ENCODE measurements at places on chromosomes 12 and 14.

DNA sequence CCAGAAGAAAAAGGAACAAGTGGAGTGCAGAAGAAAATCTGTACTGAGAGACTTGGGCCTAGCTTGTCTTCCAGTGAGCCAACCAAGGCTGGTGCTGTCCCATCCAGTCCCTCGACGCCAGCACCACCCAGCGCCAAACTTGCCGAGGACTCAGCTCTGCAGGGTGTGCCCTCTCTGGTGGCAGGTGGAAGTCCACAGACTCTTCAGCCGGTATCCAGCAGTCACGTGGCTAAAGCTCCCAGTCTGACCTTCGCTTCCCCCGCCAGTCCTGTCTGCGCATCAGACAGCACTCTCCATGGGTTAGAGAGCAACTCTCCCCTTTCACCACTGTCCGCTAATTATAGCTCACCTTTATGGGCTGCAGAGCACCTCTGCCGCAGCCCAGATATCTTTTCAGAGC, 15.6 kb downstream of the CIPC start:
- no peak overlapping the region for H3K27ac ChIP-seq
- H3K36me3 ChIP-seq, result peaks cover 27% of the 10 kb centered on the region
- no peak for DNase-seq
- H3K27me3 ChIP-seq, result no peaks in the 10 kb centered on the region
- no peaks in the 10 kb centered on the region for H3K4me1 ChIP-seq
- no peak overlapping the region for H3K4me3 ChIP-seq

DNA sequence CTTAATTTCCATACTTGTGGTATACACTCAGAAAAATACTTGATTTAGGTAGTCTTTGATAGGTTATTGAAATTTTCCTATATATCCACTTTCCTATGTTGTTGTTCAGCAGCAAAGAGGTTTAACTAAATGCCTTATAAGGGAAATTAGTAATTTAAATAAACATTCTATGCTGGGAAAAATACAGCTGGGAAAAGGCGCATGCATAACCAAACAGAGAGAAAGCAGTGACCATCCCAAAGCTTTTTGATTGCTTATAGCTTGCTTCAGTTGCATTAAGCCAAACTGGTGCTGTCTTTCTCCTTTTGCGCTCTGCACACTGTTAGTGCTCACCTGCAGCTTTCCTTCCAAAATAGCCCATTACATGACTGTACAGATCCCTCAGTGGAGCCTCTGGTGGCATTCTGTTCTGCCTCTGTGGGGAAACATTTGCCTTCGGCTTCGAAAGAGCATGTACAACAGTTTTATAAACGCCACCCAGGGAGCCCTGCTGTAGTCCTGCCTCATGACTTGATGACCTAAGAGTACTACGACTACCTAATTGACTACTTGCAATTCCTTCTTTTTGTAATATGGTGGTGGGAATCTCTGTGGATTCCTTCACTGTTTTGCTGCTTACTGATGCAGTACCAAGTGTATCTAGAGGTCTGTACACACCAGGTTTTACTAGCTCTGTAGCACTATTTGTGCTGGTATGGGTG, 120.8 kb downstream of the RALGAPA1 start:
- no peak overlapping the region for H3K27ac ChIP-seq
- H3K4me3 ChIP-seq, result no peak overlapping the region
- peaks cover 12% of the 10 kb centered on the region for H3K36me3 ChIP-seq

GRCh38 chr12:121520586-121521086, 60.2 kb downstream of the KDM2B start:
- no peak overlapping the region for H3K27ac ChIP-seq
- no peak overlapping the region for H3K4me3 ChIP-seq
- no peaks in the 10 kb centered on the region for H3K27me3 ChIP-seq
- H3K36me3 ChIP-seq, result peaks cover 24% of the 10 kb centered on the region

DNA sequence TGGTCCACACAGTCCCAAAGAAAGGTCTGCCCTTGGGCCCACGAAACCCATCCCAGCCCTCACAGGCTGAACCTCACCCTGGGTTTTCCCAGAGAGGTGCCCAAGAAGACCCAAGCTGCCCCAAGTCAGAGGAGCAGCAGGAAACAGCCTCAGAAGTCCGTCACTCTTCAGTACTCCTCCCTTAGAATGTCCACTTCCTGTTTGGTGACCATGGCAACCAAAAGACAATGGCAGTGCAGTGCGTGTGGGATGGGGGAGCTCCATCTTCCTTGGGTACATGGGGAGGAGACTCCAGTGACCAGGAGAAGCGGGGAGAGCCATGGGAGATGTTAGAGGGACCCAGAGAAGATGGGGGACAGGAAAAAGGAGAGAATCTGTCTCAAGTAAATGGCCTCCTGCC, 11.3 kb downstream of the SELPLG start:
- no peaks in the 10 kb centered on the region for H3K27me3 ChIP-seq
- peak overlapping the region; percentile 64 for H3K27ac ChIP-seq
- H3K4me3 ChIP-seq, result no peak overlapping the region
- no peak for DNase-seq

GRCh38 chr12:29425722-29426121, 44.8 kb upstream of the ERGIC2 start:
- no peaks in the 10 kb centered on the region for H3K4me1 ChIP-seq
- no peaks in the 10 kb centered on the region for H3K27me3 ChIP-seq
- DNase-seq, result no peak
- no peaks in the 10 kb centered on the region for H3K36me3 ChIP-seq
- no peak overlapping the region for H3K27ac ChIP-seq
- no peak overlapping the region for H3K4me3 ChIP-seq

- H3K27me3 ChIP-seq, result no peaks in the 10 kb centered on the region
- no peak overlapping the region for H3K27ac ChIP-seq
- no peak overlapping the region for H3K4me3 ChIP-seq
- DNase-seq, result no peak
- no peaks in the 10 kb centered on the region for H3K36me3 ChIP-seq
These were observed 670.6 kb downstream of the SLC16A7 start for GRCh38 chr12:60266381-60266852.

GRCh38 chr12:64273527-64274403, 51.7 kb upstream of the KICS2 start:
- no peak overlapping the region for H3K27ac ChIP-seq
- no peaks in the 10 kb centered on the region for H3K4me1 ChIP-seq
- no peak for DNase-seq
- H3K27me3 ChIP-seq, result no peaks in the 10 kb centered on the region
- H3K4me3 ChIP-seq, result no peak overlapping the region

DNA sequence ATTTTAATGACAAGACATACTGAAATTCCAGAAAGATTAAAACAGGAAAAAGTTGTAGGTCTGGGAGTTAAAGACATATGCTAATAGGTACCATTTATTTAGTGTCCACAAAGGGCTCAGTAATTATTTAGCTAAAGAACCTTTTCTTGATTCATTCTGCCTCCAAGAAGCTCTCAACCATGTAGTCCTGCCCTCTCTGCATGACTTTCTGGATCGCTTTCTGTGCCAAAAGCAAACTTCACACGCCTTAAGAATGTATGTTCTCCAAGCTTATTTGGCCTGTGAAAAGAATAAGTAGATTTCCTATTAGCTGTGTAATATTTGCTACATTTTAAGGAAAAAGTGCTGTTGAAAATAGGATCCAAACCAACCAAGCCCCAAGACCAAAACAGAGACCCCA, 291.7 kb downstream of the C12orf75 start:
- no peaks in the 10 kb centered on the region for H3K27me3 ChIP-seq
- H3K36me3 ChIP-seq, result no peaks in the 10 kb centered on the region
- no peak overlapping the region for H3K4me3 ChIP-seq
- no peak overlapping the region for H3K27ac ChIP-seq
- no peak for DNase-seq

- no peak overlapping the region for H3K27ac ChIP-seq
- H3K4me1 ChIP-seq, result peaks cover 3% of the 10 kb centered on the region
- H3K27me3 ChIP-seq, result peaks cover 15% of the 10 kb centered on the region
- H3K36me3 ChIP-seq, result no peaks in the 10 kb centered on the region
- DNase-seq, result no peak
These were observed 35.3 kb upstream of the ANKRD9 start for GRCh38 chr14:102544747-102545460.

DNA sequence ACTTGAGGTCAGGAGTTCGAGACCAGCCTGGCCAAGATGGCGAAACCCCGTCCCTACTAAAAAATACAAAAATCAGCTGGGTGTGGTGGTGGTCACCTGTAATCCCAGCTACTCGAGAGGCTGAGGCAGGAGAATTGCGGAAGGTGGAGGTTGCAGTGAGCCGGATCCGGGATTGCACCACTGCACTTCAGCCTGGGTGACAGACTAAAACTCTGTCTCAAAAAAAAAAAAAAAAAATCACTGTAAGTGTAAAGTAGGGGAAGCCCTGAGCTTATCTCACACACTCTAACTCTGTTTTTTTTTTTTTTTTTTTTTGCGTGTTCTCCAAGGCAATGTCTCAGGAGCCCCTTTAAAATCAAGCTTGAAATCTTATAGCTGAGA, 421 bp upstream of the RBMS2 start:
- no peaks in the 10 kb centered on the region for H3K4me1 ChIP-seq
- H3K36me3 ChIP-seq, result no peaks in the 10 kb centered on the region
- H3K4me3 ChIP-seq, result peak overlapping the region; percentile 41
- no peaks in the 10 kb centered on the region for H3K27me3 ChIP-seq
- no peak overlapping the region for H3K27ac ChIP-seq

DNA sequence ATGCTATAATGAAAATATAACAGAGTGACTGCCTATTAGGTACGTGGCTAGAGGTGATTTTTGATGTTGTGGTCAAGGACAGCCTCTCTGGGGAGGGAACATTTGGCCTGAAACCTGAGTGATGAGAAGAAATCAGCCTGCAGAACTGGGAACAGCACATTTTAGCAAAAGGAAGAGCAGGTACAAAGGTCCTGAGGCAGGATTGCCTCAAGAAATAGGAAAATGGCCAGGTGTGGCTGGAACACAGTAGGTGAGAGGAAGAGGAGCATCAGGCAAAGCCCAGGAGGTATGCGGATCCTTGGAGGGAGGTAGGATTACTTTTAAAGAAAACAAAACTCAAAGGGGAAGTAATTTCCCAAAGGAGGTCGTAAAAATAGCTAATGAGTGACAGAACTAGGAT, 582.9 kb downstream of the MED13L start:
- no peaks in the 10 kb centered on the region for H3K27me3 ChIP-seq
- no peak overlapping the region for H3K4me3 ChIP-seq
- no peaks in the 10 kb centered on the region for H3K36me3 ChIP-seq
- no peak for DNase-seq
- no peak overlapping the region for H3K27ac ChIP-seq

- no peak for DNase-seq
- no peaks in the 10 kb centered on the region for H3K4me1 ChIP-seq
- H3K27ac ChIP-seq, result no peak overlapping the region
- no peaks in the 10 kb centered on the region for H3K36me3 ChIP-seq
These were observed 456.7 kb upstream of the SEL1L start for GRCh38 chr14:81990312-81990761.

GRCh38 chr12:106975098-106975497, 11.8 kb downstream of the MTERF2 start:
- peaks cover 8% of the 10 kb centered on the region for H3K36me3 ChIP-seq
- DNase-seq, result no peak
- no peaks in the 10 kb centered on the region for H3K4me1 ChIP-seq
- H3K27me3 ChIP-seq, result no peaks in the 10 kb centered on the region
- H3K27ac ChIP-seq, result no peak overlapping the region

- no peaks in the 10 kb centered on the region for H3K4me1 ChIP-seq
- H3K27me3 ChIP-seq, result no peaks in the 10 kb centered on the region
- no peak for DNase-seq
- no peak overlapping the region for H3K4me3 ChIP-seq
- no peak overlapping the region for H3K27ac ChIP-seq
These were observed 33.7 kb downstream of the RASSF8 start for GRCh38 chr12:25992026-25992782.

DNA sequence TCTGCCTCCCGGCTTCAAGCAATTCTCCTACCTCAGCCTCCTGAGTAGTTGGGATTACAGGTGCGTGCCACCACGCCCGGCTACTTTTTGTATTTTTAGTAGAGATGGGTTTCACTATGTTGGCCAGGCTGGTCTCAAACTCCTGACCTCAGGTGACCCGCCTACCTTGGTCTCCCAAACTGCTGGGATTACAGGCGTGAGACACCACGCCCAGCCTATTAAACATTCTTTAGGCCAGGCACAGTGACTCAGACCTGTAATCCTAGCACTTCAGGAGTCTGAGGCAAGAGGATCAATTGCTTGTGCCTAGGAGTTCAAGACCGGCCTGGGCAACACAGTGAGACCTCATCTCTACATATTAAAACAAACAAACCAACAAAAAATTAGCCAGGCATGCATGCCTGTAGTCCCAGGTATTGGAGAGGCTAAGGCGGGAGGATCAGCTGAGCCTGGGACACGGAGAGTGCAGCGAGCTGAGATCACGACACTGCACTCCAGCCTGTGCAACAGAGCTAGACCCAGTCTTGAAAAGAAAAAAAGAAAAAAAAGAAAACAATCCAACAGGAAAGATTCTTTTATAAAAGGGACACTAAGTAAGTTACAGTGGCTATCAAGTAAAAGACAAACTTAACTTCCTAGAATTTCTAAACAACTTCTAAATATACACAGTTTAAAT, 70.2 kb downstream of the HECTD1 start:
- no peaks in the 10 kb centered on the region for H3K4me1 ChIP-seq
- no peaks in the 10 kb centered on the region for H3K27me3 ChIP-seq
- no peak overlapping the region for H3K27ac ChIP-seq
- H3K36me3 ChIP-seq, result peaks cover 66% of the 10 kb centered on the region

DNA sequence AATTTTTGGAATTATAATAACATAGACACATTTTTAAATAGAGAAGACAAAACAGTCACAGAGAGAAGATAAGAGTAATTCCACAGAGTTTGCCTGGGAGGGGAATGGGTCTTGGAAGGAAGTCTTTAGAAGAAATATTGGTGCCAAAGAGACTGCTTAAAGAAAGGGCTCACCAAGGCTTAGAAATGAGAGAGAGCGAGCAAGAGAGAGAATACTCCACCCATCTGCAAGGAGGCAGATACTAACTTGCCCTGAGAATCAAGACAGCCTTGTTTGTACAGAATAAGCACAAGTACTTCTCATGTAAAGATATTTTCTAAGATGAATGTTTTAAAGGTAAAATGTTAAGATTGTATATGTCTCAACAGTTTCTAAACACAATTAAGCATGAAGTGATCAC, 165.5 kb downstream of the SLC38A4 start:
- H3K4me1 ChIP-seq, result no peaks in the 10 kb centered on the region
- no peak for DNase-seq
- no peaks in the 10 kb centered on the region for H3K27me3 ChIP-seq
- no peak overlapping the region for H3K27ac ChIP-seq

GRCh38 chr14:63594455-63595372, 47.0 kb downstream of the WDR89 start:
- H3K27me3 ChIP-seq, result no peaks in the 10 kb centered on the region
- H3K4me1 ChIP-seq, result no peaks in the 10 kb centered on the region
- DNase-seq, result no peak
- H3K27ac ChIP-seq, result no peak overlapping the region
- peaks cover 16% of the 10 kb centered on the region for H3K36me3 ChIP-seq
- no peak overlapping the region for H3K4me3 ChIP-seq

- DNase-seq, result no peak
- H3K4me3 ChIP-seq, result no peak overlapping the region
- H3K27me3 ChIP-seq, result peaks cover 26% of the 10 kb centered on the region
- H3K4me1 ChIP-seq, result peaks cover 20% of the 10 kb centered on the region
- no peak overlapping the region for H3K27ac ChIP-seq
These were observed 5.6 kb upstream of the NFATC4 start for GRCh38 chr14:24362241-24362960.

DNA sequence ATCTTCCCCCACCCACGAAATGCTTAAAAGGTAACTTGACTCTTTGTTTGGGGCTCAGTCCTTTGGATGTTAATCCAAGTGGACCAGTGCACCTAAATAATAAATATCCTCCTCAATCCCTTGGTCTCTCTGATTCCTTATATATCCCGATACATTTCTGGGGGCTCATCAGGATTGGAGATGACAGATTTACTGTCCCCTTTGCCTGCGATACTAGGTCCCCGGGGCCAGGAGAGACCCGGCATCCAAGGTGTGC, 26.3 kb downstream of the KLRK1 start:
- H3K27ac ChIP-seq, result no peak overlapping the region
- no peak for DNase-seq
- H3K36me3 ChIP-seq, result no peaks in the 10 kb centered on the region
- peaks cover 5% of the 10 kb centered on the region for H3K4me1 ChIP-seq
- H3K27me3 ChIP-seq, result no peaks in the 10 kb centered on the region

Data from effector memory CD4-positive, alpha-beta T cell (primary cell).